Nucleus accumbens (tissue), 56 donors: ENCODE measurements at places on chromosomes 5 and 9.

DNA sequence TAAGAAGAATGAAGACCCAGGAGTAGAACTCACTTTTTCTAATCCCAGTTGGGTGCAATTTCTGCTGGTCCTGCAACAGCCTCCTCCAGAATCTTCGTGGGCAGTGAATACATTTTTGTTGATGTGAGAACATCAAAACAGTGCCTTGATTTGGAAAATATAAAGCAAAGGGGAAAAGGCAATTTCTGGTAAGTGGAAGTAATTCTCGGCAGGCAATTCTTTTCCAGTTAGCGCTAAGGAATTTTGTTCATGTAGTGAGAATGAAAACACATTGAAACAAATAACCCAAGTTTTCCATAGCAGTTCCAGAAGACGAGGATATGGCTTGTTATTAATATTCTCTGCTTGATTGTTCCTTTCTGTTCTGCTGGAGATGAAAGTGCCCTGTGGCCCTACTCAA is 178.7 kb downstream of the SPATA31D1 start:
- DNase-seq: no peak

DNA sequence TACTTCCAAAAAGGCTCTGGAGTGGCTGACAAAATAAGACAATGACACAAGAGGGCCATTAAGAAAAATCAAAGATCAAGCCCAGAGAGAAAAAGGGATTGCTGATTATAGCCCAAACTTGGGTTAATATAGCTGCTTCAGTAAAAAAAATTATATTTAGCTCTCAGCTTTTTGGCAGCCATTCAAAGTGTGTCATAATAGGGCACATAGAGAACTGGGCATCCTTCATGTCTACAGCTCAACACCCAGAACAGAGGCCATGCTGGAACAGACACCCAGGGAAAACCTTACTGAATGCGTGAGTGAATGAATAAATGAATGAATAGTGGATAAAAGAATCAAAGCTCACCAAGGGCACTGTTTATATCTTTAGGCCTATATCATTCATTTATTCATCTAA is 110.1 kb downstream of the SLIT3 start:
- no peak for DNase-seq

DNA sequence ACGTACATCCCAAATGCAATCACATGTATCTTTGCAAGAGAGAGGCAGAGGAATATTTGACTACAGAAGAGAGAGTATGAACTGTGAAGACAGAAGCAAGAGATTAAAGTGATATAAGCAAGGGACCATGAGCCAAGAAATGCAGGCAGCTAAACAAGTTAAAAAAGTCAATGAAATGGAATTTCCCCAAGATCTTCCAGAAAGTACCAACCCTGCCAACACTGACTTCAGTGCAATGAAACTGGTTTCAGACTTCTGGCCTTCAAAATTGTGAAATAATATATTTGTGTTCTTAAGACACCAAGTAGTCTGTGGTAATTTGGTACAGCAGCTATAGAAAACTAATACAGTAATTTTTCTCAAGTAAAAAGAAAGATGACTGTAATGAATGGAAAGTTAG is 20.9 kb downstream of the FOXI1 start:
- DNase-seq: no peak

- DNase-seq: peak; percentile 13
Measured at GRCh38 chr5:1500411-1501091, 23.2 kb downstream of the LPCAT1 start.
